ENCODE measurements at places on chromosomes 6 and 20. TPM values are rescaled to one million over a fixed set of nuclear protein-coding genes. Genes with fewer than 3 reads are reported as not detected.
A peak's percentile ranks its signal among the peaks of the same experiment; 100 is the strongest.

NFYA gene
- polyA plus RNA-seq = 21.4 TPM

DNA sequence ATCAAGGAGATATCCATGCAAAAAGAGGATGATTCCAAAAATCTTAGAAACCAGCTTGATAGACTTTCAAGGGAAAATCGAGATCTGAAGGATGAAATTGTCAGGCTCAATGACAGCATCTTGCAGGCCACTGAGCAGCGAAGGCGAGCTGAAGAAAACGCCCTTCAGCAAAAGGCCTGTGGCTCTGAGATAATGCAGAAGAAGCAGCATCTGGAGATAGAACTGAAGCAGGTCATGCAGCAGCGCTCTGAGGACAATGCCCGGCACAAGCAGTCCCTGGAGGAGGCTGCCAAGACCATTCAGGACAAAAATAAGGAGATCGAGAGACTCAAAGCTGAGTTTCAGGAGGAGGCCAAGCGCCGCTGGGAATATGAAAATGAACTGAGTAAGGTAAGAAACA is 10.1 kb upstream of the SNRNP48 start:
- no peaks in the 10 kb centered on the region for H3K36me3 ChIP-seq
- H3K27me3 ChIP-seq = no peaks in the 10 kb centered on the region
- H3K27ac ChIP-seq = no peak overlapping the region
- DNase-seq = no peak

DNA sequence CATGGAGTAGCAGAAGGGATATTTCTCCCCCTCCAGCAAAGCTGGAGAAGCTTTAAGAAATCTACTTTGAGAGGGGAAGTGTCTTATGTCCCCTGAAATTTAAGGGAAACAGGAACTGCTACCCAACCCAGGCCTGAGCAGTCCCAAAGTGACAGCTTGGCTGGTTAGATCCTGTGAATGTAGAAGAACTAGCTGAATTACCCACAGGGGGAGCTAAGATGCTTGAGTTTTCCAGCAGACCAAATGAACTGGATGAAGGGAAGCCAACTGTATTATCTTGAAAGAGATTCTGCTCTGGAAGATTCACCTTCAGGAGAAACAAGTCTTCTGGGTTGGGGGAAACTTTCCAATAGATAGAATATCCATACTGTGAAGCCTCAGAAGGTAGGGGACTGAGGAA is 303.3 kb upstream of the MMS22L start:
- no peaks in the 10 kb centered on the region for H3K27me3 ChIP-seq
- H3K36me3 ChIP-seq = no peaks in the 10 kb centered on the region
- no peak overlapping the region for H3K4me3 ChIP-seq
- no peak for DNase-seq
- H3K4me1 ChIP-seq = no peaks in the 10 kb centered on the region

DNA sequence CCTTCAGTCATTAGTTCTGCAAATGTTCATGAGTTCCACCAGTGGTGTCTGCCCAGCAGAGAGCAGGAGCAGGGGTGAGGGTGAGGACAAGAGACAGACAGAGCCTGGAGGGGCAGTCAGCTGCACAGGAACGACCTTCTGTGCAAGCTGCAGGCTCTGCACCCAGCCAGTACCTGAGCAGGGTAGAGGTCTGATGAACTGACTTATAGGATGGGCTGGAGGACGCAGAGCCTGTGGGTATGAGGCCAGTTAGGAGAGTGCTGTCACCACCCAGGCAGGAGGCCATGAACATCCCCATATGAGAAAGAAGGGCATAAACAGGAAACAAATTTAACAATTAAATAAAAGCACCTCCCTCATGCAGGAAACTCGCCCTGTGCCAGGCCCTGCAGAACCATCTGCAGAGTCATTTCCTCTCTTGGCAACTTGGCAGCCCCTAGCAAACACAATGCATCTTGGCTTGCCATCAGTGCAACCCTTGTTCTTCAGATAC is 17.9 kb downstream of the C6orf15 start:
- peaks cover 4% of the 10 kb centered on the region for H3K4me1 ChIP-seq
- no peak overlapping the region for H3K27ac ChIP-seq
- no peaks in the 10 kb centered on the region for H3K27me3 ChIP-seq
- no peak for DNase-seq
- no peaks in the 10 kb centered on the region for H3K36me3 ChIP-seq

GRCh38 chr6:150191809-150192208 is 49.0 kb downstream of the PPP1R14C start:
- H3K4me1 ChIP-seq = no peaks in the 10 kb centered on the region
- no peak for DNase-seq
- H3K36me3 ChIP-seq = no peaks in the 10 kb centered on the region
- no peaks in the 10 kb centered on the region for H3K27me3 ChIP-seq

MUCL3 gene
- polyA plus RNA-seq = not detected

- H3K4me1 ChIP-seq = peaks cover 39% of the 10 kb centered on the region
- H3K27ac ChIP-seq = no peak overlapping the region
- no peaks in the 10 kb centered on the region for H3K27me3 ChIP-seq
- H3K36me3 ChIP-seq = no peaks in the 10 kb centered on the region
- H3K4me3 ChIP-seq = no peak overlapping the region
- DNase-seq = no peak
These were observed 74.5 kb upstream of the MRPS10 start for GRCh38 chr6:42292004-42292740.

GRCh38 chr6:28710466-28711191 is 184.9 kb downstream of the GPX5 start:
- no peak overlapping the region for H3K4me3 ChIP-seq
- H3K36me3 ChIP-seq = no peaks in the 10 kb centered on the region
- no peak overlapping the region for H3K27ac ChIP-seq
- no peak for DNase-seq

RHAG gene
- 0.10 TPM for polyA plus RNA-seq

DNA sequence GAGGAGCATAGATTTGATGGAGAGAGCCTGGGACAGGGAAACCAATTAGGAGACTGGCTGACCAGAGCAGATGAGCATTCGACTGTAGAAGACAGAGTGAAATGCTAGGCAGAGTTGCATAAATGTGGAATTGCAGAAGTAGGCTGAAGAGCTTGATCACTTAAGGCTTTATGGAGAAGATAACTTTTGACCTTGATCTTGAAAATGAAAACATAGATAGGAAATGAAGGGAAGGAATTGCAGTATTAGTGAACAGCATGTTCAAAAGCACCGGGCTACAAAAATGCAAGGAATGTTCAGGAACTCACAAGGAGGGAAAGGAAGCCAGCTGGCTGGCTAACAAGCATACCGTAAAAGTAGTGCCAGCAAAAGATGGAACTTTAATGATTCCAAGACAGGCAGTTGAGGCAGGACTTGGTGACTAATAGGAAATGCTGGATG is 20.5 kb upstream of the LTV1 start:
- no peak for DNase-seq
- no peak overlapping the region for H3K4me3 ChIP-seq
- H3K27me3 ChIP-seq = no peaks in the 10 kb centered on the region
- no peak overlapping the region for H3K27ac ChIP-seq

GRCh38 chr6:146913842-146914488 is 290.3 kb upstream of the STXBP5 start:
- peaks cover 29% of the 10 kb centered on the region for H3K4me1 ChIP-seq
- peak overlapping the region; percentile 91 for H3K27ac ChIP-seq
- no peaks in the 10 kb centered on the region for H3K27me3 ChIP-seq
- no peaks in the 10 kb centered on the region for H3K36me3 ChIP-seq

DNA sequence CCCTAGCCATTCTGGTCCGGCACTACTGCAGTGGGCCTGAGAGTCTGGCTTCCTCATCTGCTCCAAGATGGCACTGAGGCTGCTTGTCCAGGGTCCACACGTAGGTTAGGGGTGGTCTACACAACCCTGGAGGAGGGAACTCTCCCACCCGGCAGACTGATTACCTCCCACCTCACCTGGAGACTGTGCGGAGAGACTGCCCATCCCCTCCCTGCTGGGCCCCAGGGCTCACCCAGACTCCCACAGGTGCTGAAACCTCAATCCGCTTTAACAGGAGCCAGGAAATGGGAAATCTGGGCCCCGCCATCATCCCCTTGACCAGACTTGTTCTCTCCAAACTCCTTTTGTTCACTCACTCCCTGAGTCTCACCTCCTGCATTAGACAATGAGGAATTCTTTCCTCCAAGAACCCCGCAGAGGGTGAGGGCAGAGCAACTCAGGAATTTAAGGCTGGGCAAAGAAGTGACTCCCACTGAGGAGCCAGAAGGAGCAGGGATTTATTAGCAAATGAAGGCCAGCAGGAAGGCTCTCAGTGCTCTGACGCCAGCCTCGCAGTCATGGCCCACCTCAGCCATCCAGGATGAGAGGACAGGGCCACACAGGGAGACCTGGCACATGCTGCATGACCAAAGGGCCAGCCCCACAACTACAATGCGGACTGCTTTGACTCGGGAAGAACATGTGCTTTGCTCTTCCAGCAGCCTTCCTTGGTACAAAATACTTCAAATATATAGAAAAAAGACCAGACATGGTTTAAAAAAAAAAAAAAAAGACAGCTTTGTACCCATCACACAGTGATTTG is 53.0 kb downstream of the CDK5RAP1 start:
- H3K27me3 ChIP-seq = no peaks in the 10 kb centered on the region
- H3K4me1 ChIP-seq = no peaks in the 10 kb centered on the region
- no peak overlapping the region for H3K4me3 ChIP-seq

DNA sequence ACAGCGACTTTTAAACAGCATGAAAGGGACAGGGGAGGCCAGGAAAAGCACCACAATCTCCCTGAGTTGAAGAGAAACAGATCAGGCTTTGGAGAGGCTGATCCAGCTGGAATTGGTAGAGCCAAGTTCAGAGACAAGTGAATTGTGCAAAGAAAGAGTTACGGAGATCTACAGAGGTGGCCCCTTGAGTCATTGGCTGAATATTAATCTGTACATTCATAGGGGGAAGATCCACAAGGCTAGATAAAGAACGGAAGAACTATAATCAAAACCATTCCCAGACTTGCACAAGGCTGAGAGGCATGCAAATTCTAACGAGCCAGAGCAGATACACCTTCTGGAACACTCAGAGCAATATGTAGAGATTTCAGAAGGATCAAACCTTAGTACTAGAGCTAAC is 14.2 kb upstream of the FOXQ1 start:
- no peak for DNase-seq
- H3K27ac ChIP-seq = no peak overlapping the region
- no peaks in the 10 kb centered on the region for H3K4me1 ChIP-seq
- peaks cover 9% of the 10 kb centered on the region for H3K27me3 ChIP-seq
- H3K4me3 ChIP-seq = no peak overlapping the region
- H3K36me3 ChIP-seq = no peaks in the 10 kb centered on the region

DNA sequence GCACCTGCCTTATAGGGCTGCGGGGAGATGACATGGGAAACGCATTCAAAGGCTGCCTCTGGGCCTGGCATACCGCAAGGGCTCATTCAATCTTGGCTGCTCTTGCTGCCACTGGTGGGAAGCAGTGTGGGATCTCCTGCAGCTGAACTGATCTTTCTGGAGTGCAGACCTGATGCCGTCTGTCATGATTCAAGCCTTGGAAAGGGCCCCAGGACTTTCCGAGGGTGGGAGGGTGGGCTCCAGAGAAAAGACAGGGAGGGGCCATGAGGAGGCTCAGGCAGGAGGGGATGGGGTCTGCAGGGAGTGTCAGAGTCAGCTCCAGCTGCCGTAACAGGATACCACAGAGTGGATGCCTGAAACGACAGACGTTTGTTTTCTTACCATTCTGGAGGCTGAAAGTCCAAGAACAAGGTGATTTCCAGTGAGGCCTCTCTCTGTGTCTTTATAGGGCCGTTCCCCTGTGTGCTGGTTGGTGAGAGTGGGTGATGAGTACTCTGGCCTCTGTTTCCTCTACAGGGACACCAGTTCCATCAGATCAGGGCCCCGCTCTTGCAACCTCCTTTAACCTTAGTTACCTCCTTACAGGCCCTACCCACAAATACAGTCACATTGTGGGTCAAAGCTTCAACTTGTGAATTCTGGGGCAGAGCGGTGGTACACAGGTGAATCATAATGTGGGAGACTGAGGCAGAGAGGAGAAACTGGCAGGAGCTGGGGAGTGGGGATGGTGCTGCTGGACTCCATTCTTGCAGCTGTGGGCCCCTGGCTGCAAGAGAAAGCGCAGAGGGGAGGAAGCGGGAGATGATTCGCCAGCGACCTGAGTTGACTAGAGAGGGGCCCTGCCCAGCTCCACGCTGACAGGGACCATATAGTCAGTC is 148.4 kb downstream of the SYCP2 start:
- no peak overlapping the region for H3K4me3 ChIP-seq
- peaks cover 3% of the 10 kb centered on the region for H3K27me3 ChIP-seq
- no peak overlapping the region for H3K27ac ChIP-seq
- no peaks in the 10 kb centered on the region for H3K4me1 ChIP-seq
- peak; percentile 6 for DNase-seq

DNA sequence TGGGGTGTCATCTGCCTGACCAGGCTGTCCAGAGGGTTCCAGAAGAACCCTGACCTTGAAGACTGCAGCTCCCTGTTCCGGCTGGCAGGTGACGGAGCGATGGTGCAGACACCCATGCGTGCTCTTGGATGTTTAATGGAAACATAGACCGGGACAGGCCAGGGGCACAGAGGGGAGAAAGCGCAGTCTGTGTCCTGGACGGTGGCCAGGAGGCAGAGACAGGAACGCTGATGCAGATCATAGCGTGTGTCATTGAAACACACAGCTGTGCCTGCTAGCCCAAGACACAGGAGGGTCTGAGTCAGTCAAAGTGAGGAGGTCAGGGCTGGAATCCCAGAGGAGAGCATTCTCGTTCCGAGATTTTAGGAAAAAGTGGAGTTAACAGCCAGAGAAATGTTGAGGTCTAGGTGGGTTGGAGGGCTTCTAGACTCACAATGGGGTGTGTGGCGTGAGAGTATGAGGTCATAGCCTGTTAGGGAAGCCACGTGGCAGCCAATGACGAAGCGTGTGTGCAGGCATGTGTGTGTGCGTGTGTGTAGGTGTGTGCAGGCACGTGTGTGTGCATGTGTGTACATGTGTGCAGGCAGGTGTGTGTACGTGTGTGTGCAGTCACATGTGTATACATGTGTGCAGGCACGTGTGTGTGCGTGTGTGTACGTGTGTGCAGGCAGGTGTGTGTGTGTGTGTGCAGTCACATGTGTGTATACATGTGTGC is 167.0 kb downstream of the ERMARD start:
- DNase-seq = no peak
- no peak overlapping the region for H3K4me3 ChIP-seq
- H3K36me3 ChIP-seq = no peaks in the 10 kb centered on the region
- H3K4me1 ChIP-seq = peaks cover 8% of the 10 kb centered on the region

DNA sequence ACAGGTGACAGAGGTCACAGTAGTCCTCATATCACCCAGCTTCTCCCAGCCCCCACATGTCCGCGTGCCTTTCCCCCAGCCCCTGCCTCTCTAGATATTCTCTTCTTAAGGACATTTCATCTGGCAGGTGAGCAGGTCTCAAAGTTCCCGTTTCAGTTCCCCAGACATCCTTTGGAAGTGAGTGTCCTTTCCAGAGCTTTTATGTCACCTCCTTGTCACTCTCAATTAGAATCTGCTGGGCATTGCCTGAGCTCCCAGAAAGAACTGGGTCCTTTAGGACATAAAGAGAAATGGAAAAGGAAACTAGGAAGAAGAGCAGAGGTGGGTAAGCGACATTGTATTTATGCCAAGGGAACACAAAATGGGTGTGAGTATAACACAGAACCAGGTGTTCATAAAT is 66.9 kb upstream of the CEP85L start:
- H3K27ac ChIP-seq = no peak overlapping the region
- no peaks in the 10 kb centered on the region for H3K36me3 ChIP-seq
- H3K27me3 ChIP-seq = no peaks in the 10 kb centered on the region
- H3K4me3 ChIP-seq = no peak overlapping the region
- no peaks in the 10 kb centered on the region for H3K4me1 ChIP-seq
